ENCODE measurements at places on chromosomes 11 and 22.

- DNase-seq, result no peak
Measured at GRCh38 chr11:108705061-108705460, 40.2 kb downstream of the DDX10 start.

DNA sequence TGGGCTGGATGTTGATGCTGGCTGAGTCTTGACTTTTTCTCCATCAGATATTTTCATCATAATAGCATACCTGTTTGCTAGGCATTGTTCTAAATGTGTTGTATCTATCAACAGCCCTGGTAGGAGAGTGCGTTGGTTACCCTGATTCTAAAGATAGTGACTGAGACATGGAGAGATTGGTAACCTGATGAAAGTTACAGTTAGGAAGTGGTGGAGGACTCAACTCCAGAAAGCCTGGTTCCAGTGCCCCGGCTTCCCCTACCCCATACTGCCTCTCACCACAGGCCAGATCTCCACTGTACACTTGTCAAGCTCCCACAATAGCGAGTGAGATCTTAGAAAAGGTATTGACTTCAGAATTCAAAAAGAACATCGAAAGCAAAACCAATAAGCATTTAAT lies 22.8 kb upstream of the RELT start:
- no peak for DNase-seq

GRCh38 chr11:108766596-108767173 lies 101.8 kb downstream of the DDX10 start:
- DNase-seq, result no peak

GRCh38 chr22:29152954-29153719 lies 52.6 kb upstream of the EMID1 start:
- DNase-seq, result peak; percentile 81

GRCh38 chr11:41040474-41040873 lies 419.0 kb downstream of the LRRC4C start:
- no peak for DNase-seq

- no peak for DNase-seq
Measured at GRCh38 chr11:133931449-133932060, 25.2 kb downstream of the IGSF9B start.

DNA sequence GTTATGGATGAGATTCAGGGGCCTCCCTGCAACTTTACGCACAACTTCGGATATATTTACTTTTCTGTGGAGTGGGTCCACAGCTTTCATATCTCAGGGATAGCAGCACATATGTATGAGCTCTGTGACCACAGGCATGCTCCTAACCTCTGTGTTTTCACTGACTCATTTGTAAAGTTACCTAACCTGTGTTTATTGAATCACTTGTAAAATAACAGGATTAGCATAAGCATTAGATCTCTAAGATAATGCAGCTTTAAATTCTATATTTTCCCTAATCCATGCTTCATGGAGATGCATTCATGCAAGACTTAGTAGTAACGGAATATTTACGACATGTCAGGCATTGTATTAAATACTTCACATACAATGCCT lies 47.9 kb upstream of the DDI1 start:
- DNase-seq, result no peak

DNA sequence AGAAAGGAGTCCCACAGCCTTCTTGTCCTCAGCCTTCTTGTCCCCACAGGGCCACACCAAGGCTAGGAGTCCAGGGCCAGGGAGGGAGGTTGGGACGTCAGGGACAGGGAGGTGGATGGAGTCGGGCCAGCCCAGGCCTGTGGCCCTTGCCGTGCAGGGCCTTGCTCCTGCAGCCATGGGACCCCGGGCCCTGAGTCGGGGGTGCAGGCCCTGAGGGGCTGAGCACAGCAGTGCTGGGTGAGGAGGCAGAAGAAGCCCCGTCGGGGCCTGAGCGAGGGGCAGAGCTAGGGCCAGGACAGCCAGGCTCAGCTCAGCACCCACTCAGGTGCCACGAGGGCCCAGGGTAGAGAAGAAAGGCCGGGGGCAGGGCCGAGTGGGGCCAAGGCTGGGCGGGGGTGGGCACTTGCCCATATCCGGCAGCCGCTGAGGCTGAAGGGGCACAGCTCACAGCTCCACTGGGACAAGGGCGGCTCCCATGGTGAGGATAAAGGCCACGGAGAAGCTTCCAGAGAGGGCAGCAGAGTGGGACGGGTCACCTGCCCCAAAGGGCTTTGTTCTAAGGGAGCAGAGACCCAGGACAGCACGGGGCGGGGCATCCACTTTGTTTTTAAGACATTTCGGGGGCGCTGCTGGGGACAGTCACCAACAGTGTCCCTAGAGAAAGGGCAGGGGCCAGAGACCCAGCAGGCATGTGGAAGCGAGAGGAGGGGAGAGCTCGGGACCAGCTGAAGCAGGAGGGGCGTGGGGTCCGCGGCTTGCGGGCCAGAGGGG lies 3.6 kb downstream of the MLC1 start:
- DNase-seq, result no peak

DNA sequence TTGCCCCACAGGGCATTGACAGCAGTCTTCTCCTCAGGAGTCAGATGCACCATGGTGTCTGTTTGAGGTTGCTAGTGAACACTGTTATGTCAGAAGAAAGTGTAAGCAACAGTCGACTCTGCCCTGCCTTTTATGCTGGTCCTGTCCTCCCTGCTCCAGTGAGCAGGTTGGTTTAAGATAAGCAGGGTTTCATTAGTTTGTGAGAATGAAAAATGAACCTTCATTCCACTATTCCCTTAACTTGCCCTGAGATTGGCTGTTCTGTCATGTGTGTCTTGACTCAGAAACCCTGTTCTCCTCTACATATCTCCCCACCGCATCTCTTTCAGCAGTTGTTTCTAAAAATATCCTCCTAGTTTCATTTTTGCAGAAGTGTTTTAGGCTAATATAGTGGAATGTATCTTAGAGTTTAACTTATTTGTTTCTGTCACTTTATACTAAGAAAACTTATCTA lies at the start of gene HBD:
Gene HBD (minus strand): TSS at position 103 of the 454 bp plus-strand sequence. CDS start 50 bp downstream, at position 53.
- peak; percentile 86 for DNase-seq

GRCh38 chr22:38069372-38070249 lies 12.4 kb downstream of the PICK1 start:
- no peak for DNase-seq

- DNase-seq, result no peak
Measured at GRCh38 chr11:19697721-19698121, 14.9 kb upstream of the NAV2 start.

DNA sequence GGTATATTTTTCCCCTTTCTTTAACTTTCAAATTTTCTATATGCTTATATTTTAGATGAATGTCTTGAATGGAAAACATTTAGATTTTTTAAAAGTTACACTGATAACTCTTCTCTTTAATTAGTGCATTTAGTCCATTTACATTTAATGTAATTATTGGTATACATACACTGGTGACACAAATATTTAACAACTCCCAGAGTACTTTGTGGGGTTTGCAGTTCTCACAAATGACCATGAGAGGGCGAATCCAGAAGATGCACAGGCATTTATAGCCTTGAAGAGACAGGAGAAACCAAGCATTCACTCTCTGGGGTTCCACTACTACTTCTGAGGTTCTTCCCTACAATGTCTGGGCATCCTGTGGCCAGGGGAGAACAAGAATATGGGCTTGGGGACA lies 125.1 kb downstream of the TIMP3 start:
- peak; percentile 61 for DNase-seq

DNA sequence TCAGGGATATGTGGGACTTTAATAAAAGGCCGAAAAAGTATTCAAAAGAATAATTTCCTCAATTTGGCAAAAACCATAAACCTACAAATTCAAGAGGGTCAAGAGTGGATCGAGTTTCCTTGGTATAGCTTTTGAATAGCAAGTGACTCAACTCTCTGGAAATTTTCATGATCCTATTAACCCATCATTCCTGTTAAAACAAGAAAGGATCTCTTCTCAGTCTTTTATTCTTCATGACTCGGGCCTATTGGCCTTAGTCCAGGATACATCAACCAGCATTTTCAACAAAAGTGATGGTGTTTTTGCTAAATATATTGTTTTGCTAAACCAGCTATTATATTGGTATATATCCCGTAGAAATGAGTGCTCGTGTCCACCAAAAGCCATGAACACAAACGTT lies 110.3 kb downstream of the ATXN10 start:
- no peak for DNase-seq

DNA sequence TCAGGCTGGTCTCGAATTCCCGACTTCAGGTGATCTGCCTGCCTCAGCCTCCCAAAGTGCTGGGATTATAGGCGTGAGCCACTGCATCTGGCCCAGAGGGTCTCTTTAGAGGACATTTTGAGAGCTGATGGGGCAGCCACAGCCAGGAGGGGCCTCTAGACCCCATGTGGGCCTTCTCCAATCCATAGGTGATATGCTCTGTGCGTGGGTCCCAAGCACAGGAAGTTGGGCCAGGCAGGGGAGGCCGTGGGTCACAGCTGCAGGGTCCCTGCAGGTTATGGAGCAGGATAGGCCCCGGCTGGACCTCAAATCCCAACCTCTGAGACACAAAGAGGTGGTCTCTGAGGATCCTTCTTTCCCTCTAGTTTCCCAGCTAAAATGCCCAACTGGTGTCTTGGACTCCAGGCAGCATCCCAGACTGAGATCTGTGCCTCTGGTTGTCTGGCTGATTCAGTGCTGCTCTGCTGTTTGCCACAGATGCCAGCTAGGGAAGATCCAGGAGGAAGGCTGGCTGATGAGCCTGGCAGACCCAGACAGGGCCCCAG lies 1.5 kb downstream of the LRRC75B start:
- DNase-seq, result no peak

DNA sequence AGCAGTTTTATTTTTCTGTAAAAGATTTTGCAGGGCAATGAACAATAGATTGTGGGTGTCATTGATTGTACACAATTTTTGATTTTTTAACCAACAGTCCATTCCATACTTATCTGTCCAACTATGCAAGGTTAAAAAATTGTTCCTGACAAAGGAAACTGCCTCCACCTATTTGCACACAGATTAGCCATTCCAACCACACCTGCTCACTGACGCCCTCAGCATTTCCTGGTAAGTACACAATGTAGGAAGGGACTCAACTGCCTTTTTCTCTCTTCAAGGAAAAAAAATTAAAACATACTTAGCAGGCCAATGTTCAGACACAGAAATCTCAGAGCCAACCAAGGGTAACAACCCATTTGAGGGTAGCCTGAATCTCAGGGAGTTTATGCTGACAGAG lies 4.3 kb upstream of the FUT4 start:
- no peak for DNase-seq

GRCh38 chr11:123180166-123180565 lies 14.9 kb downstream of the CLMP start:
- DNase-seq, result no peak

DNA sequence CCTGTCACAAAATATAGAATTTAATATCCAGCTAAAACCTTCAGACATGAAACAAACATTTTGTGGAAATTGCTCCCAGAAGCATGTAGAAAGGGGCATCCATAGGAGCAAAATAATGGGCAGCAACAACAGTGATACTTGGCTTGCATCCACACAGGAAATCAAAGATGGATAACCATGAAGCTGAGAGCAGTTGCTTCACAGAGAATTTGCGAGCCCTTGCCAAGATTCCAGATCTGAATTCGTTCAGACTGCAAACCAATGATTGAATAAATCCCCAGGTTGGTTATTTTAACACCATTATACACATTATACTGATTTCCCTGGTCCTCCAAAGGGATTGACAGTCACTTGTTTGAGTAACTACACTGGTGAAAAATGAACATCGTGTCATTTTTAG lies 15.6 kb upstream of the OR51L1 start:
- DNase-seq, result no peak

DNA sequence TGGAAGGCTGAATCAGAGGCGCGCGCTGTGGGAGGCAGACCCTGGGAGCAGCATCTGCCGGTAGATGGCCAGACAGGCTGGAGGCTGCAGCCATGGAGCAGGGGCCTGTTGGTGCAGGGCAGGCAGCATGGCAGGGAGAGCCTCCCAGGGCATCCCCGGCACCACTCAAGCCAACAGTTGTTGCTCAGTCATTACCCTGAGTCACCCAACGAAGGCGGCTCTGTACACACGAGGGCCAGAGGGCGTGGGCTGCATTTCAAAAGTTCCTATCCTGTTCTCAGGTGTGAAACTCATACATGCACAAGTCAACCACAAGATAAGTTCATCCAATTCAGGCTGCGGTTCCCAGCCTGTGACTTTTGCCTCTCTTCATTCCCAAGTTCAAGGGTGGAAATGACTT lies 2.6 kb downstream of the ANO1 start:
- DNase-seq, result no peak

DNA sequence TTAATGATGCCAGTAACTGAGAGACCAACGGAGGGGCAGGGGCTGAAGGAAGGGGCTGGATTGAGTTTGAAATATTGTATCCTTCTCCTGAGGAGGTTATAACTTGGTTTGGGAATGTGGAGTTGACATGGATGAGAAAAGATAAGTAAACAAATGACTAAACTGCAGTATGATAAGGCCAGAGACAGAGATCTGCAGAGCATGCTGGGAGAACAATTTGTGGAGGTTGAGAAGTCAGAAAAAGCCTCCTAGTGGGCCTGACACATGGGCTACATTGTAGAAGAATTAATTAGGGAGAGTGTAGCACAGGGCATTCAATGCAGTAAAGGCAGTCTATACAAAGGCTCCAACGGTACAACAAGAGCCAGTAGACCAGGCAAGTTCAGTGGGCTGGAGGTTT lies 55.9 kb downstream of the SPON1 start:
- DNase-seq, result no peak

DNA sequence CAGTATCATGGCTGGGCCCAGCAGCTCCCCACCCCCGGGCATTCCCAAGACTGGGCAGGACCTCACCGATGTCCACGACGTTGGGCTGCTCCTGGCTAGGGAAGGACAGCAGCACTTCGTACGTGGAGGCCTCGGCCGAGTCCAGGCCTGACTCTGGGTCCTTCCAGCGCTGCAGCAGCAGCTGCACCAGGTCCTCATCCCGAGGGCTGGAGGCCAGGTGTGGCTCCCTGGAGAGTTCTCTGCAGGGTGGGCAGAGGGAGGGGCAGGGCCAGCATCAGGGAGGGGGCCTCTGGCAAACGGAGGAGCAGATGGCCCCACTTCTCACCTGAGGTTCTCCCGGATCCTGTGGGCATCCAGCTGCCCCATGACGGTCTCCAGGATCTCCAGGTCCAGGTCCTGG lies 341 bp downstream of the NAALADL1 start:
- no peak for DNase-seq

Data from hematopoietic multipotent progenitor cell treated with erythropoietin and hydrocortisone succinate and interleukin-3 and kit ligand, for 15 days (in vitro differentiated cells).